ENCODE measurements at places on chromosomes 13 and 19. TPM values are rescaled to one million over a fixed set of nuclear protein-coding genes. Genes with fewer than 3 reads are reported as not detected.

The ZNF283 gene
- 7.4 TPM for total RNA-seq

The PNMA8A gene
- total RNA-seq, result not detected

The ZNF723 gene
- total RNA-seq, result not detected

The CYP4F11 gene
- not detected for total RNA-seq

DNA sequence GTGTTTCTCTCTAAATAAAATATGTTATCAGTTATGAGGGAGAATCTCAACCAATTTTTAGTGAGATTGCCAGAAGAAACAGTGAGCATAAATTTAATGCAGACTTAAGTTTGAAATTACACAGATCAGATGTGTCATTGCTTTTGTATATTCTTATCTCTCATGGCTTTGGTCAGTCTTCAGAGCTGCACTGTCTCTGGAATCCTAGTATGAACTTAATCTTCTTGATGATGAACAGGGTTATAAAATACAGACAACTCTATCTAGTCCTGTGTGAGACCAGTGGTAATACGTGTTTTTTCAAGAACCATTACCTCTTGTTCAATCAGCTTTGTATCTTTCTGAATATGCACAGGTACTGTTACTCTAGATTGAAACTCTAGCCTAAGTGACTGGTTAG is 528.0 kb downstream of the DACH1 start:
- DNase-seq, result no peak

- DNase-seq, result no peak
Measured at GRCh38 chr13:67107979-67108378, 122.2 kb downstream of the PCDH9 start.

GRCh38 chr13:20424559-20424852 is 101.2 kb downstream of the CRYL1 start:
- no peak for DNase-seq

DNA sequence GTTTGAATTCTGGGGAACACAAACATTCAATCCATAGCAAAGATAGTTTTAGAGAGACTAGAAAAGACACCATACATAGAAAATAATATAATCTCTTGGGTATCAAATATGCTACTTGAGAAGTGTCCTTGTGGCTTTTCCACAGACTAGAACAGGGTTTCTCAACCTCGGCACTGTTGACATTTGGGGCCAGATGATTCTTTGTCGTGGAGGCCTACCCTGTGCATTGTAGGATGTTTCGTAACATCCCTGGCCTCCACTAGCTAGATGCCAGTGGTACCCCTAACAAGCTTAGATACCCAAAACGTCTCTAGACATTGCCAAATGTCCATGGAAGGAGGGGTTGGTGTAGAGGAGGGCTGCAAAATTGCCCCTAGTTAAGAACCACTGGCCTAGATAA is 2.2 kb upstream of the ESD start:
- no peak for DNase-seq

Data from activated CD4-positive, alpha-beta T cell treated with anti-CD3 and anti-CD28 coated beads, Interleukin-2, amount 10 ng/mL, durations not matched to agents 7 days and 5 days (primary cell).